ENCODE measurements at places on chromosomes 13 and 19.

- no peak for DNase-seq
Observed at GRCh38 chr19:51146751-51147150, 4.7 kb downstream of the SIGLEC7 start.

DNA sequence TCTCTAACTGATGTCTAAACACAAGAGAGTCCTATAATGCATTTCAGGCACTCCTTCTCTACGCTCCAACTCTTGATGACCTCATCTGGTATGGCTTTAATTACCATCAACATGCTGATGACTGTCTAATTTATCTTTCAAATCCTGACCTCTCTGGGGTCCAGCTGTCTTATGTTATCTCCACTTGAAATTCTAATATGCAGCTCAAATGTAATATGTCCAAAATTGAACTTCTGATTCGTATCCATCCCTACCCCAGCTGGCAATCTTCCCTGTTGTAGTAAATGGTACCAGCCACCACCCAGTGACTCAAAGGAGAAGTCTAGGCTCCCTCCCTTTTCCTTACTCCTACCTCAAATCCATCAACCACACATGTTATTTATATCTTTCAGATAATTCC is 288.0 kb upstream of the SLC10A2 start:
- no peak for DNase-seq

DNA sequence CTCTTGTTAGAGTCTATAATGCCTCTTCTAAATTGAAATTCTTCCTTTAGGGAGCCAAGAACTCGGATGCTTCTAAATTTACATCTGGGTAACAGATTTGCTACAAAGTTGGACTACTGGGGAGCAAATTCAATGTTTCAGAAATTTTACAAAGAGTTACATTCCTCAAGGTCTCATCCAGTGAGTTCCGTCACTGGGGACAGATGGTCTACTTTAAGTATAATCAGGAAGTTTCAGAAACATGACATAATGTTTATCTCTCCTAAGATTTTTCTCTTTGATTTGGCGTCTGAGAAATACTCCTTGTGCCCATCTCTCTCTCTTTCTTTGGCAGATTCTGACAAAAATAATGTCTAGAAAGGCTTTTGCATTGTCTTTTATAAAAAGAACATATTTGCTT is 81.5 kb upstream of the MBNL2 start:
- DNase-seq, result no peak

GRCh38 chr13:27130223-27130978 is 41.2 kb downstream of the USP12 start:
- DNase-seq, result no peak

GRCh38 chr13:81927347-81927746 is 1586.4 kb upstream of the SPRY2 start:
- DNase-seq, result no peak

- no peak for DNase-seq
Observed at GRCh38 chr13:96490496-96490989, 400.6 kb downstream of the HS6ST3 start.

- DNase-seq, result no peak
Observed at GRCh38 chr13:108741930-108742329, 112.5 kb downstream of the MYO16 start.

All from CD4-positive, alpha-beta T cell treated with Interleukin-4 for 1 hour (primary cell).